ENCODE measurements at places on chromosomes 7 and 10.

DNA sequence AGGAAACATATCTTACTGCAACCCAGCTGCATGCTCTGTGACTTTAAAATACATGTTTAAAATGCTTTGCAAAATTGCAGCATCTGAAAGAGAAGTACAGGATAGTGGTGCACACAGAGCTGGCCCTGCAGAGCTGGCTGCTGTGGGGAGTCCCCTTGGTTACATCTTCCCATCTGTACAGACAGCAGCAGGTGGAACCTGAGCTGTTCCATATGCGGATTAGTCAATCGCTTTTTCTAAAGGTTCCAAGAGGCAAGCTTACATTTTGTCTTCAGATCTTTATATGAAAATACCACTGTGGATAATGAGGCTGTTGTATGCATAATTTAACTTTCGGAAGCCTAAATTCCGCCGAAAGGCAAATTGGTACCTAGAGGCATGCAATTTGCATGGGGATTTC lies 444.1 kb downstream of the NRG3 start:
- DNase-seq, result no peak

DNA sequence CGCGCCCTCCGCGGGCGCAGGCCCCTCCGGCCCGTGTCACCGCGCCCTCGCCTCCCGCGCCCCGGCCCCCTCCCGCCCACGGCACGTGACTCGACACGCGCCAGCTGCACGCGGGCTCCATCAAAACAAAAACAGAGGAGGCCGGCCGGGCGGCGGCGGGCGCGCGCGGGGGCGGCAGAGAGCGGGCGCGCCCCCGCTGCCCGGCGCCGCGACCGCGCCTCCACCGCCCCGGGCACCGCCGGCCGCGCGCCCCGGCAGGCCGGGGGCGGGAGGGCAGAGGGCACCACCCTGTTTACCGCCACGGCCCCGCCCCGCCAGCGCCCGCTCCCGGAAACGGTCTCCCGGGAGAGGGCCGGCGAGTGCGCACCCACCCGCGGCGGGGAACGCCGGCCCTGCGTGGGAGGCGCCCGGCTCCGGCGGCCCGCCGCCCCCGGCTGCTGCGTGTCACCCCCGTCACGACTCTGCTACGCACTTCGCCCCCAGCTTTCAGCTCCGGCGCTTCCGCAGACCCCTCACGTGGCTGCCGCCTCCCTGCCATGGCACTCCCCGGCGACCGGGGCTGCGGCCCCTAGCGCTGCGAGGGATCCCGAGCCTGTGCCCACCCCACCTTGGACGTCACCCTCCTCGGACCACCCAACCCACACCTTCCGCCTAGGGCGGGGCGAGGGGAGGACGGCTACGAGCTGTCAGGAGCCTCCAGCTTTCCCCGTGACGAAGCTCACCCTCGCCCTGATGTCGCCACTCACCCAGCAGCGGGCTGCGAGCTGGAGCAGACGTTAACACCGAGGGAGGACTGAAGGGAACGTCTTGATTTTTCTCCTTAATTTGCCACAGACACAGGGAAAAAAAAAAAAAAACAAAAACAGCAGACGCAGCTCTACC lies 221.6 kb upstream of the MKLN1 start:
- peak; percentile 78 for DNase-seq

DNA sequence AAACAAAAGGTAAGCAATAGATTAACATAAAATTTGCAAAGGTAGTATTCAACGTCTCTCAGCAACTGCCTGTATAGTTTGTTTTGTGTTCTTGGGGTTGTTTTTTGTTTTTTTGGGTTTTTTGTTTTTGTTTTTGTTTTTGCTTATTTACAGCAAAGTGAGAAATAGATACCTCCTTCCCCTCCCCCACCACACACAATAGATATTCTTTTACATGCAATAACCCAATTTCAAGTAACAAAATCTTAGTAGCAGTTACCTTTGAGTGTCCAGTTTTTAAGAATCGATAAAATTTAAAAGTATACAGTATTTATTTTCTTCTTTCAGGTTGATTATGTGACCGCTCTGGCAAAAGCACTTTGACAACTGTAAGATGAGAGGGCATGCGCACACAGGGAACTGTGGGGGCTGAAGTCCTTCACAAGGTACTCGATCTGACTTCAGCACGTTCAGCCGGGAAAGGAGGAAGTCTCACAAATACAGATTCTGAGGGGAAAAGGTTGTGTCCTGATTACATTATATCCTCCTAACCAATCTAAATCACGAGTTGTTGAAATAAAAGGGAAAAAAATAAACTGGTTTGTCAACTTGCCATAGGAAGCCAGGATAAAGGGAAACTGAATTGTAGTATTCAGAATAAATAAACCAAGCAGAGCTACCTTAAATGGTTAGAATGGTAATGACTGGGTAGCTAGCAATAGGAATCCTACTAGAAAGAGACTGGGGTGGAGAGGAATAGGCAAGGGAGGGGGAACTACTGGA lies 47.8 kb downstream of the CPEB3 start:
- no peak for DNase-seq

GRCh38 chr7:66355756-66356155 lies 150.6 kb downstream of the TPST1 start:
- no peak for DNase-seq

GRCh38 chr7:84908196-84908793 lies 278.6 kb downstream of the SEMA3D start:
- no peak for DNase-seq

- peak; percentile 29 for DNase-seq
Measured at GRCh38 chr7:27171637-27172314, 2.3 kb downstream of the HOXA10 start.

DNA sequence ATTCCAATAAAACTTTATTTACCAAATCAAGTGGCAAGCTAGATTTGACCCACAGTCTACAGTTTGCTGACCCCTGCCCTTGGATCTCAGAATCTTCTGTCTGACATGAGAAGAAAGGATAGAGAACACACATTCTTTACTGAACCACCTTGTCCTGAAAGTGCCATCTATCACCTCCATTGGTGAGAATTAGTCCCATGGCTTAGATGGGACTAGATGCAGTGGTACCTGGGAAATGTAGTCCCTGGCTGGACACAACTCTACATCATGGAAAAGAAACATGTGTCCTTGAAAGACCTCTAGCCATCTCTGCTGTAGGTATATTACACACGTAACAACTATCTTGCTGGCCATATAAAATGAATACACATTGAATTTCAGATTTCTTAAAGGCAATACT lies 336.2 kb downstream of the LHFPL3 start:
- no peak for DNase-seq

GRCh38 chr10:69279110-69279509 lies 814 bp downstream of the HK1 start:
- DNase-seq, result no peak

DNA sequence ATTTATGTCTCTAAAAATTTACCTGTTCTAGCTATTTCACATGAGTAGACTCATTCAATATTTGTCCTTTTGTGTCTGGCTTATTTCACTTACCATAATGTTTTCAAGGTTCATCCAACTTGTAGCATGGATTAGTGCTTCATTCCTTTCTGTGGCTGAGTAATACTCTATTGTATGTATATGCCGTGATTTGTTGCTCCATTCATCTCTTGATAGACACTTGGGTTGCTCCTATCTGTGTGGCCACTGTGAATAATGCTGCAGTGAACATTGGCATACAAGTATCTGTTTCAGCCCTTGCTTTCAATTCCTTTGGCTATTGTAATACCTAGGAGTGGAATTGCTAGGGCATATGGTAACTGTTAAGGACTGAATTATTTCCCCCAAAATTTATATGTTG lies 86.9 kb downstream of the VWC2 start:
- no peak for DNase-seq

GRCh38 chr7:50261593-50261992 lies 42.9 kb upstream of the IKZF1 start:
- DNase-seq, result no peak

DNA sequence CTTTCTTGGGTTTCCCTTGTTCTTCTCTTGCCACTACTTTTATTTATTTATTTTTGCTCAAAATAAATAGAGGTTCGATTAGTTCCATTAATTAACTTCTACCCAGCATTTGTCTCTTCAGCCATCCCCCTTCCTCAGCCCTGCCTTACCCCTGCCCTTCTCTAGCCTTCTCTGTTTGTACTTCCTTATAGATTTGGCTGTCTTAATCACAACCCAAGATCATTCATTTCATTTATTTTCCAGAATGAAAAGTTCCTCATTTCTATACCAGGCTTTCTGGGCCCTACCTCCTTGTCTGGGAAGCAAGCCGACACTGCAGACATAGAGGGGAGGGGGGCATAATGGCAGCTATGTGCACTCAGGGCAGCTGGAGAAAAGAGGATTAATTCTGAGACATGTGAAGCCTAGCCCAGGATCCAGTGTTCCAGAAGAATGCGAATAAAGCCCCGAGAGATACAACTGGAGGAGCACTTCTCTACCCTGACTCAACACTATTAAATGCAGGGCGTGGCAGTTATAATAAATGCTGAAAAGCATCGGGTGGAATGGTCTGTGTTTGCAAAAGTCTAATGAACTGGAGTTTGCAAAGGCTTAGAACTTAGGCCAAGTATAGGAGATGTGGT lies 6.4 kb upstream of the PDCD4 start:
- DNase-seq, result no peak

- no peak for DNase-seq
Measured at GRCh38 chr7:88185650-88186049, 34.2 kb downstream of the SRI start.

- no peak for DNase-seq
Measured at GRCh38 chr7:38962028-38962427, 15.7 kb upstream of the POU6F2 start.

GRCh38 chr7:144728551-144728950 lies 107.3 kb downstream of the TPK1 start:
- no peak for DNase-seq

DNA sequence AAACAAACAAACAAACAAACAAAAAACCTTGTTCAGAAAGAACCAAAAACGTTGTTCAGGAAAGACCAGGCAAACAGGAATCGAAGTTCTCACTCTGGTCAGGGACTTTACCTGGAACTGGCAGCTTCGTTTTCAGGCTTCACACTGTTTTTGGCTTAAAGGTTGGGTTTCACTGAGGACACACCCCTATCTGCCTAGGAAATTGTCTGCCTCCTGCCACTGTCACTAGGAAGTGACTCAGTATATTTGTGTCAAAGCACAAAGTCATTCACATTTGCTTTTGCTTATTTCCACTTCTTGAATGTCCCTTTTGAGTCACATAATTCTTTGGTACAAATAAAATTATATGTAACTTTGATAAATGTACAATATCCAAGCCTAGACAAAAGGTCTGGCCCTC lies 37.9 kb downstream of the PNLIPRP3 start:
- no peak for DNase-seq

DNA sequence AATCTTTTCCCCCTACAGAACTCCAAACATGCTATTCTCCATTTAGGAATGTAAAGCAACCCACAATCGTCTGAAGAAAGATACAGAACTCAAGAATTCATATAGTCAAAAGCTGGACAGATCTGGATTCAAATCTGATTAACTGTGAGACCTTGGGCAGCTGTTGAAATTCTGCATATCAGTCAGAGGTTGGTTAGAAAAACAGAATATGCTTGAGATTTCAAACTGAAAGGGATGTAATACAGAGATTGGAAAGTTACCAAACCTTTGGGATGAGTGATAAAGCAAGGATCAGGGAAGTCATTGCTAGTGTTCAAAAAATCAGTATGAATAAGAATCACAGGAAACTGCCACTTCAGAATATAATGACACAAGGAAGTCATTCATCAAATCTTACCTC lies 406.6 kb downstream of the HTR7 start:
- no peak for DNase-seq

DNA sequence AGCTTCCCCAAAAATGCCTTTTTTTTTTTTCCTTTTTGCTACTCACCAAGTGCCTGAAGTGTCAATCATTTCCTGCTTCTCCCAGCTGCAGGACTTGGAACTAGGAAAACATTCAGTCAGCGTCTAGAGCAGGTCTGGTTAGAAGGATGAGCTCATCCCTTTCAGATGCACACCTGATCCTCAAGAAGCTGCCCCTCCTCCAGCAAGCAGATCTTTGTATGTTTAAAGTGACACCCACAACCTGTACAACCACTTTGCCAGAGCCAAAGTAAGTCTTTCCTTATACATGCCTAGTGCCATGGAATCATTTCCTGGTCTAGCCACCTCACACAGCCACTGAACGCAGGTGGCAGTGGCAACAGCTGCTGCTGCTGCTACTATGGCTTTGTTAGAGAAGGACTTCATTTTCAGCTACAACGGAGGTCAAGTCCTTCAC lies 10.4 kb upstream of the USP54 start:
- no peak for DNase-seq

GRCh38 chr7:95951997-95952795 lies 179.8 kb downstream of the DYNC1I1 start:
- DNase-seq, result no peak

DNA sequence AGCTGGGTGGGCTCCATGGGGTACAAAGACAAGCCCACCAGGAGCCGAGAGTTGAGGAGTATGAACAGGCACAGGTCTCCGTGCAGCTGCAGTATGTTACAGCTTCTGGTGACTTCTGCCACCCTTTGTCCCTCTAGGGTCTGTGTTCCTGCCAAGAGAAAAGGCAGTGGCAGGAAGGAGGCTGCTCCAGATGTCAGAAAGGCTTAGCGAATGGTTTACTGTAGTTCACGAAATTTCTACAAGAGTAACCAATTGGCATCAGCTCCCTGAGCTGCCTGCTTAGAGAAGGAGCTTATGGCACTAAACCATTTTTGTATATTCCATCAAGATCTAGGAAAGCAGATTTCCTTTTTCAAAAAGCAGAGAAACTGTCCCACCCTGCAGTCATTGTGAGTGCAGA lies 48.2 kb upstream of the TMEM72 start:
- DNase-seq, result no peak

DNA sequence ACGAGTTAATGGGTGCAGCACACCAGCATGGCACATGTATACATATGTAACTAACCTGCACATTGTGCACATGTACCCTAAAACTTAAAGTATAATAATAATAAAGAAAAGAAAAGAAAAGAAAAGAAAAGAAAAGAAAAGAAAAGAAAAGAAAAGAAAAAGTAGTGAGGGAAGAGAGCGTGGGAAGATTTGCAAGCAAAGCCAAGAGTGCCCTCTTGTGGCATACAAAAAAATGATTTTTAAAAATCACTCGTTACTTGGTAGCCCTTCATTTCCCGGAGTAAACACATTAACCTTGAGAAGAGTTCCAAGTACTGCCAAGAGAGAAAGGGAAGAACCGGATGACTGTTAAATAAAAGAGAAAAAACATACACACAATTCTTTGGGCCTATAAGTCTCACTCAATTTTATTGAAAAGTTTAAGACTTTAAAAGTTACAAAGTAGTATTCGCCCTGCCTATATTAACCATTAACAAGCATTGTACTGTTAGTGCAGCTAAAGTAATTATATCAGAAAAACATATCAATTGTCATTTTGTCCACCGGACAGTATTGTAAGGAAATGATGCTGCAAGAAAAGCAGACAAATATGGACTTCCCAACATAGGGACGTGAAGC lies 6.2 kb upstream of the CH25H start:
- DNase-seq, result no peak

- no peak for DNase-seq
Measured at GRCh38 chr10:93766918-93767317, 9.2 kb downstream of the LGI1 start.

DNA sequence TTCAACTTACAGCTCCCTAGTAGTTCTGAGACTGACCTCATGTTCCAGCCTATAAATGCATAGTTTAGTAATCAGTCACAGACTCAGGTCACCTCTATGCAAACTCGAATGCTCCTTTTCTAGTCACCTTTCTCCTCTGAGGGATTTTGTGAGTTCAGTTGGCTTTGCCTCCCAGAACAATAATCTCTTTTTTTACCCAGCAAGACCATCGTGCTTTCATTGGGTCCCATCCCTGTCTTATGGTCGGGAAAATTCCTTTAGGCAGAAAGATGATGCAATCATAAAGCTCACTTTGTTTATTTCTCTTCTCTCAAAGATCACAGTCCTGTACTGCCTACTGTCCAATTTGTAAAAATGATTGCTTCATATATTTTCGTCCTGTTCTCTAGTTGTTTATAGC lies 38.4 kb downstream of the TWIST1 start:
- DNase-seq, result no peak

- DNase-seq, result no peak
Measured at GRCh38 chr10:26423722-26424121, 14.4 kb upstream of the APBB1IP start.

All from activated CD4-positive, CD25-positive, alpha-beta regulatory T cell treated with anti-CD3 and anti-CD28 coated beads, Interleukin-2, amount 50 U/mL, for 72 hours (primary cell).